ENCODE measurements at places on chromosomes 5 and 9.

DNA sequence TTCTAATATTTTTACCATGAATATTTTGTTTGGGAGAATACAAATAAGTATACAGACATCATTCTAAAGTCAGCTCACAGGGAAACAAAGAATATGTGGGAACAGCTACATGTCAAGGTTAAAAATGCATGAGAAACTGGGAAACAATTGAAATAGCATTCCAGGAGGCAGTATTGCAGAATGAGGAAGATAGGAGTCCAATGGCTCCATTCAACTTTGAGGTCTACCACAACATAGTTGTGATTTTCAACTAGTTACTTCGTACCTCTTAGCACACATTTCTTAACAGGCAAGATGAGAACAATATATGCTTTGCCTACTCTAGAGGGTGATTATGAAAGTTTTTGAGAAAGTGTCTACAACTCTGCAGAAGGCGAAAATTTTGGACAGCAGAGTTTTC, 35.2 kb upstream of the CAST start:
- no peak for DNase-seq

- DNase-seq = no peak
Observed at GRCh38 chr9:32524892-32525708, 896 bp downstream of the RIGI start.

DNA sequence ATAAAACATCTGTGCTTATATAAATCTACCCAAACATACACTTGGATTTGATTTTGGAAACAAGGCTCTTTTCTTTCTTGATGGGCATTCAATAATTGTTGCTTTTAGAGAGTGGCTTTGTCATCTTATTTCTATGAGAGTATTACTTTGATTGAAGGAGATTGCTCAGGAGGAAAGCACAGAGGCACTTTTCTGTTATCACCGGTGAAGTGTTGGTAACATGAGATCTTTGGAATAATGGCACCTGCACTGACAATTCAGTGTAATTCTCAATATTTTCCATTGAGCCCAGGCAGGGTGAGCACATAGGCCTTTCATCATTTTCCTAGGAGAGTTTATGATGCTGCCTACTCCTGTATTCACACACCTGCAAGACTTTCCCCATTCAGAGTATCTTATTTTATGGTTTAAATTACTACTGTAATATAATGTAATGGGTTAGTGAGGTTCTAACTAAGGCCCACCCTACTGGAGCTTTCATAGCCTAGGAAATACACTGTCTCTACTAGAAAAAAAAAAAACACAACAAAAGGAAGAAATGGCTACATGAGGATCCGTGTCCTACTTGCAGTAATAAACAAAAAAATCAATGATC, 244.3 kb downstream of the DENND1A start:
- no peak for DNase-seq

GRCh38 chr9:125691869-125692268, 15.1 kb downstream of the MAPKAP1 start:
- no peak for DNase-seq

DNA sequence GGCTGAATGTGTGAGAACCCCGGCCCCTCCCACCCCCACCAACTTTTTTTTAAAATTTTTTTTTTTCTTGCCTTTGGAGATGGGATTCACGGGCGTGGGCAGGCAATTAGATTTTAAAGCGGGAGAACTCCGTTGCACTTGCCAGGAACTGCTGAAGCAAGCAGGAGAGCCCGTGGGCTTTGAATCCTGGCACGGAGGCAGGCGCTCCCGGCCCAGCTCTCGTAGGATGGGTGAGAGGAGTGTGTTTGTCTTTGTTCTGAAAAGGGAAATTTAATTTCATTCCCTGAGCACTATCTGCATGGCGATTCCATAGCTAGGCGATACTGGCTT, 54.3 kb upstream of the BOD1 start:
- DNase-seq = no peak

- DNase-seq = no peak
Observed at GRCh38 chr9:112009656-112010055, 113.0 kb downstream of the UGCG start.

- DNase-seq = no peak
Observed at GRCh38 chr9:10232352-10232930, 380.4 kb downstream of the PTPRD start.

- peak; percentile 55 for DNase-seq
Observed at GRCh38 chr9:5442400-5443011, 4.8 kb upstream of the PLGRKT start.

DNA sequence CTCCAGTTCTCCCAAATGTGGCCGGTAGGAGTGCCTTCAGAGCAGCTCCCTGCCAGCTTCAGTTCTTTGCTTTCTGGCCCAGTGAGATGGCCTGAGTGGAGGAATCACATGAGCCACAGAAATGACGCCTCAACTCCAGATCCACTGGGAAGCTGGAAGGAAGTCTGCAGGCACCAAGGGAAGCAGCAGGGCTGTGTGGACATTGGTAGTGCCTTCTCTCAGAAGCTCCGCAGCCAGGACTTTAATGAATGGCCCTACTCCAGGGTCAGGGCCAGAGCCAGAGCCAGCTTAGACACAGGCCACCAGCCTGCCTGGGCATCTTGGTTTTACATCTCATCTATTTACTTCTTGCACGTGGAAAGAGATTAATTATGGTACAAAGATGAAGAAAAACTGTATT, 12.0 kb upstream of the PSMB7 start:
- no peak for DNase-seq

DNA sequence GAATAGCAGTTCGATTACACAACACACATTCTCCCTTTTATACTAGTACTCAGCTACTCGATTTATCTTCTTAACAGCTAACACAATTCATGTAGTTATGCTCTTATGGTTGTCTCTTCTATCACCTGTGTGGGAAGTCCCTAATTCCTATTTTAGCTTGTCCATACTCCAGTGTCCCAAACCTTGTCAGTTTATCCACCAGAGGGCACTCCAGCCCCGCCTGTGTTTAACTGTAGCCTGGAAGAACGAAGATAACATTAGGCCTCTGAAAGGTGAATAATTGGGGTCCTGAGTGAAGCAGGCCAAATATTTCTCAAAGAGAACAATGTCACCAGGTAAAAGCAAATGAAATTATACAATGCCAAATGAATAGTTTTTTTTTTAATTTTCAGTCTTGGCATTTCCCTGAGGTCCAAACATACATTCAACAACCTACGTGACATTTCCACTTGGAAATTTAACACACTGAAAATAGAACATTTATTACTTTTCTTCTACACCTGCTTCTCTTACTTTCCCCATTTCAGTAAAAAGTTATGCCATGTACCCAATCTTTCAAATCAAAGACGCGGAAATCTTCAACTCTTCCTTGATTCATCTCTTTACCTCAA, 560.7 kb downstream of the HTR1A start:
- peak; percentile 80 for DNase-seq

GRCh38 chr9:114465906-114466900, 39.1 kb downstream of the WHRN start:
- no peak for DNase-seq

- DNase-seq = no peak
Observed at GRCh38 chr5:127697894-127698600, 5.1 kb upstream of the CCDC192 start.

DNA sequence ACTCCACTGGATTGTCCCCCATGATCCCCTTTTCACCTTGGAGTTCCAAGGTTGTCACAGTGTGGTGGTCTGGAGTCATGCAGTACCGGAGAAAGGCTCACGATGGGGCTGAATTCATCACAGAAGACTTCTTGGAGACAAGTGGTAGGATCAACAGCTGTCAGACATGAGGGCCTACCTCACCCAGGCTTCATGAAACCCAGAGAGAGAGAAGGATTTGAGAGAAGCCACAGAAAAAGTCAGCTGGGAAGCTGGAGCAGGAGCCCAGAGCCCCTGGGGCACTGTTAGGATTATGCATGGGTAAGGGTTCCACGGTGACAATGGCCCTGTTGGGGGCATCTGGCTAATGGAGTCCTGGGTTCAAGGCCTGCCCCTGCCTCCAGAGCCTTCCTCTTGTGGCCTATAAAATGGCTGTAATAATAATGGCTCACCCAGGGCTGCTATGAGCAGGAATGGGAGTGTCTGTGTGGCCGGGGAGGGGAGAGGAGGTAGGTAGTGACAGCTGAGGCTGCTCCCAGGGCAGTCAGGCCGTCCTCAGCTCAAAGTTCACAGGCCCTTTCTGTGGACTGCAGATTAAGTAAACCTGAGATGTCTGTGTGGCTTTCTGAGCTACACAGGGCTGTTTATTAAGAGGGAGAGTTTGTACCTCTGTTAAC, 910 bp downstream of the TRIM14 start:
- no peak for DNase-seq

DNA sequence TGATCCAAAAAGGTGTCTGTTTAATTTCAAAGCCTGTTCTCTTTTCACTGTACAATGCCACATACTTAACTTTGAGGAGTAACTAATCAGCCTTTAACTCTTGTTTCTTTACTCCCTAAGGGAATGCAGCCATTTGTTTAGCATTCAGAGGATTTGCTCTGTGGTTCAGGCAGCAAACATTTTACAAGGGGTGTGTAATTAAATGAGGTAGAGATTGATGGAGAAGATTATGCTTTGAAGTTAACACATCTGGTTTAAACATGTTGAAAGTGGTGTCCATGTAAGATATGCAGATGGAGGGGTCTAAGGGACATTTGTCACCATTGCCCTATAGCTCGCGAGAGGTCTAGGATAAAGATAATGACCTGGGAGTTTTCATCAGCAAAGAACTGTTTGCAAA, 41.9 kb downstream of the TMEM215 start:
- DNase-seq = no peak

DNA sequence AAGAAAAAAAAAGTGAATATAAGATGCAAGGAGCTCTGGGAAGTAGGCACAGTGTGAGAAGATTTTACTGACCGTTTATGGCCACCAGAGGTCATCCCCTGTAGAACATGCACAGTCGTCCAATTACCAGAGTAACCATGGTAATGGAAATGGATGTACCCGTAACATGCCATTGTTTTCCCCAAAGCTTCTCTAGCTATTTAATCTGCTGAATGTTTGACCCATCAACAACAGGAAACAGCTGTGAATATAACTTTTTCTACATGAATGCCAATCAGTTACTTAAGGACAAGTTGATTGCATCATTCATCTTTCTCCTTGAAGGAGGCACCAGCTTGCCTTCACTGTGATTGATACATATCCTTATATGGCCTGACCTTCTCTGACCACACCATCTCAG, 1967.0 kb upstream of the CDH9 start:
- no peak for DNase-seq

DNA sequence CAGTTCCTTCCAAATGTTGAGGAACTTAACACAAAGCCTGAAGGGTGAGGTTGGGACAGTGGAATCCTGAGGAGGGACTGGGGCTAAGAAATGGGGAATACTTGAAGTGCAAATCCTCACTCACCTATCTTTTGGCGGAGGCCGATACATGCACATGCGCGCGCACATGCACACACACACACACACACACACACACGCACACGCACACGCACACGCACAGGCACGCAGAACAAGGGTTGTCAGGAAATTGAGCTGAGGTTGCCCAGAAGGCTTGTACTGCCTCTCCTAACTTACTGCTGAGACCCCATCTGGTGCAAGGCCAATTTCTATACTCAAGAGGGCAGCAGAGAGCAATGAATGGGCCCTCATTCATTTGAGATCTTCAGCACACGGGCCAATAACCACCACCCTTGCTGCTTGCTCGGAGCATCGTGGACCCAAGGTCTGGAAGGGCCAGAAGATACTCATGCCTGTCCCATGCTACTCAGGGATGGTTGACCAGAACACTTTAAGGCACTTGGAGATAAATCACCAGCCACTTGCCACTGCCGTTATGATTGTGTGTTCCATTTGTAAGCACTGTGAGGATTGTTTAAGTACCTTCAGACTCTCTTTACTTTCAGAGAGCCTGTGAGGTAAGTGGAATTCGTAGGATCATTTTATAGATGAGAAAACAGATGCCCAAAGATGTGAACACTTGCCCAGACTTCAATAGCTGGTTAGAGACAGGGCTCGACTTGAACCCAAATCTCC, 21.5 kb downstream of the BTF3 start:
- DNase-seq = peak; percentile 52

GRCh38 chr9:16575986-16576245, 294.6 kb downstream of the BNC2 start:
- DNase-seq = no peak

DNA sequence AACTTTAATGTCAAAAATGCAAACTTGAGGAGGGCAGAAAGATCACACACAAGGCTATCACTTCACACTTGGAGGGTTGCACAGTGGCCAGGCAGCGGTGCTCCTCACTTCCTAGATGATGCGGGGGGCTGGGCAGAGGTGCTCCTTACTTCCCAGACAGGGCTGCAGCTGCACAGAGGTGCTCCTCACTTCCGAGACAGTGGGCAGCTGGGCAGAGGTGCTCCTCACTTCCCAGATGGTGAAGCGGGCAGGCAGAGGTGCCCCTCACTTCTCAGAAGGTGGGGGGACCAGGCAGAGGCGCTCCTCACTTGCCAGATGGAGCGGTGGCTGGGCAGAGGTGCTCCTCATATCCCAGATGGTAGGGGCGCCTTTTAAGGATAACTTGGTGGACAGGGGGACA, 423.2 kb upstream of the RORB start:
- DNase-seq = no peak

DNA sequence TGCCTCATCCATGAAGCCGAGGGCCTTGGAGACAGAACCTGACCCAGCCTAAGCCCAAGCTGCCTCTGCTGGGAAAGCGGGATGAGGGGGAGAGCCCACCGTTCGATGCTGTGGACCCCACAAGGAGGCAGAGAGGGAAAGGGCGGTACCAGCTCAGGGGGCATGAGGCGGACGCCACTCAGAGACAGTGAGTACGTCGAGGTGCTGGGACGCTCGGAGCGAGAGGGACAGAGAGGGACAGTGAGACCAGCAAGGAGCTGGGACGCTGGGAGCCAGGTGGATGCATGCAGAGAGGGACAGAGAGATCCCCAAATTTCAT, 33.6 kb downstream of the EXD3 start:
- DNase-seq = no peak

- no peak for DNase-seq
Observed at GRCh38 chr9:91001146-91001611, 199.6 kb downstream of the SYK start.

GRCh38 chr9:119307471-119307870, 61.8 kb downstream of the BRINP1 start:
- no peak for DNase-seq

- DNase-seq = no peak
Observed at GRCh38 chr9:125466411-125466810, 204.8 kb downstream of the GAPVD1 start.

DNA sequence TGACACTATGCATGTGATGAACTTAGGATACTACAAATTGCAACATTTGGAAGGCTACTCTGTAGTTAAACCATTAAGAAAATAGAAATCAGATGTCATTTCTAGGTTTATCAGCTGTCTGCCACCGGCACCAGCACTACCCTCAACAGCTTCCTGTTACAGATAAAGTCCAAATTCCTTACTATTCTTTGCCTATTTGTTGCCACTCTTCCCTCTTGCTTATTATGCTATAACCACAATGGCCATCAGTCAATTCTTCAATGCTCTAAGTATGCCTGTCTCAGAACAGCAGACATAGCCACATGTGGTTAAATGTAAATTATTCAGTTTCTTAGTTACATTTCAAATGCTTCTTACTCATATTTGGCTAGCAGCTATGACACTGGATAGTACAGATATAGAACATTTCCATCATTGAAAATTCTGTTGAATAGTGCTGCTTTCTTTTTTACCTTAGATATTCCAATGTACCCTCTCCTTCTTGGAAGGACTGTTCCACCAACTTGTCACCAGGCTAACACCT, 21.0 kb downstream of the DHX29 start:
- DNase-seq = no peak

Data from head of caudate nucleus (tissue), 42 donors.